RWPE2 (cell line): ENCODE measurements at places on chromosomes 12 and 14.

DNA sequence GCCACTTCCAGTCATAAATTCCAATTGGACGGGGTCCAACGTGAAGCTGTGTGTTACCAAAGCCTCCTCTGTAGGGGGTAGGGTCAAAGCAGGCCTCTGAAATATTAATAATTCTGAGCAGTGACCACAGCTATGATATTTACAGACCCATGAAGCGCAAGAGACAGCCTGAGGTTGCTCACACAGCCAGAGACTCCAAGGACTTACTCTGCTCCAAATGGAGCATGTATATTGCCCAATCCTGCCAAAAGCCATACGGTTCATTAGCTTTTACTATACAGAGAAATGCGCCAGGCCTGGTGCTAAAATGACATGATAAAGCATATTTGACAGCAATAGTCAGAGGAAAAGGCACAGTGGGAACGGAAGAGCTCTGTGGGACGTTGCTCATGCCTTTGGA lies 151.3 kb downstream of the PAH start:
- no peak overlapping the region for H3K4me3 ChIP-seq
- DNase-seq: no peak
- no peaks in the 10 kb centered on the region for H3K4me1 ChIP-seq
- no peaks in the 10 kb centered on the region for H3K36me3 ChIP-seq
- no peaks in the 10 kb centered on the region for H3K27me3 ChIP-seq
- H3K27ac ChIP-seq: no peak overlapping the region

DNA sequence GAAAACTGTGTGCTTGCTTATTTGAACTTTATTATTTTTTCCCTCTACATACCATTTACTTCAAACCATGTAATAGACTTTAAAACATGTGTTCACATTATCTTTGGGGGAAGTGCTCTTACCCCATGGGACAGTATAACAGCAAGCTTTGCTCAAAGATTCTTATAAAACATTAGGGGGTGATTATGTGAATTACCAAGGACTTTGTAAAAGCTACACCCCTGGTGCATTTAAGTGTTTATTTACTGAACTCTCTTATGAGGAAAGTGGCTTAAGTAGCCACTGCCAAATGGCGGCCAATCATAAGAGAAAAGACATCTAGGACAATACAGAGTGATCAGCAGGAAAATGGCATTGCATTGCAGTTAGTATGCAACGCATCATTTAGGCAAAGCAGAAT lies 70.3 kb downstream of the CAPZA3 start:
- no peaks in the 10 kb centered on the region for H3K4me1 ChIP-seq
- DNase-seq: no peak
- H3K27me3 ChIP-seq: no peaks in the 10 kb centered on the region
- H3K36me3 ChIP-seq: no peaks in the 10 kb centered on the region
- H3K4me3 ChIP-seq: no peak overlapping the region

- H3K27ac ChIP-seq: no peak overlapping the region
- H3K27me3 ChIP-seq: no peaks in the 10 kb centered on the region
- no peaks in the 10 kb centered on the region for H3K4me1 ChIP-seq
- no peaks in the 10 kb centered on the region; the same call in 1 of the 2 replicates for H3K36me3 ChIP-seq
Measured at GRCh38 chr14:88815980-88816379, 8.5 kb upstream of the TTC8 start.

DNA sequence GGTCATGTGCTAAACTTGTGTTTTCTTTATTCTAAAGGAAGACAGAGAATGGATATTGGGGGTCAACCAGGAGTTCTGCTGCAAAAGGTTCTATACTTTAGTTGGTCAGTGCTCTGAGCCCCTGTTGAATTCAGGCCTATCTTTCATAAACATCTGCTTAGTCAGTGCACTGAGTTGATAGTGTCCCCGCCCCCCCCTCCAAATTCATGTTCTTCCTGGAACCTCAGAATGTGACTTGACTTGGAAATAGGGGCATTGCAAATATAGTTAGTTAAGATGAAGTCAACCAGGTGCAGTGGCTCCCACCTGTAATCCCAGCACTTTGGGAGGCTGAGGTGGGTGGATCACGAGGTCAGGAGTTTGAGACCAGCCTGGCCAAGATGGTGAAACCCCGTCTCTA lies 23.3 kb downstream of the CHST11 start:
- H3K27me3 ChIP-seq: no peaks in the 10 kb centered on the region
- peak overlapping the region; percentile 40 for H3K27ac ChIP-seq
- no peaks in the 10 kb centered on the region for H3K4me1 ChIP-seq
- no peak for DNase-seq

DNA sequence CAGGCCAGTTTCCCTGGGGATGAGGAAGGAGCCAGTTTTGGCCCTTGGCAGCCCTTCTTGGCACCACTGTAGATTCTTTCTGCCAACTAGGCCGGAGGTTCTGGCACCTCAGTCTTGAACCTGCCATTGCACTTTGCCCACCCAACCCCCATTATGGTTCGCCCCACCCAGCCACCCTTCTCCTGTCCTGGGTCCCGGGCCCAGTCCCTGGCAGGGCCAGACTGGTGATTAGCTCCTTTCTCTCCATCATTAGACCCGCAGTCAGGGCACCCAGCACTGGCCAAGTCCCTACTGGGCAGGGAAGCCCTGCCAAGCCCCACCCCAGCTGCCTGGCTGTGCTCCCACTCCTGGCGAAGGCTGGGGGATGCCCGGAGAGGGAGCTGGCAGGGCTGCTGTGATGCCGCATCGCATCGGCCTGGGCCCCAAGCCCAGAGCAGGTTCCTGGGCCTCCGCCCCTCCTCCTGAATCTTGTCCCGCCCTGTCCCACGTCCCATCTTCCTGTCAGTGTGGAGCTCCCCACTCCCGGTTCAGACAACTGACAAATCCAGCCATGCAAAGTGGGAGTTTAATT lies 9.8 kb downstream of the FAM222A start:
- no peaks in the 10 kb centered on the region for H3K36me3 ChIP-seq
- H3K27me3 ChIP-seq: peaks cover 8% of the 10 kb centered on the region
- no peak overlapping the region for H3K27ac ChIP-seq
- H3K4me3 ChIP-seq: no peak overlapping the region

DNA sequence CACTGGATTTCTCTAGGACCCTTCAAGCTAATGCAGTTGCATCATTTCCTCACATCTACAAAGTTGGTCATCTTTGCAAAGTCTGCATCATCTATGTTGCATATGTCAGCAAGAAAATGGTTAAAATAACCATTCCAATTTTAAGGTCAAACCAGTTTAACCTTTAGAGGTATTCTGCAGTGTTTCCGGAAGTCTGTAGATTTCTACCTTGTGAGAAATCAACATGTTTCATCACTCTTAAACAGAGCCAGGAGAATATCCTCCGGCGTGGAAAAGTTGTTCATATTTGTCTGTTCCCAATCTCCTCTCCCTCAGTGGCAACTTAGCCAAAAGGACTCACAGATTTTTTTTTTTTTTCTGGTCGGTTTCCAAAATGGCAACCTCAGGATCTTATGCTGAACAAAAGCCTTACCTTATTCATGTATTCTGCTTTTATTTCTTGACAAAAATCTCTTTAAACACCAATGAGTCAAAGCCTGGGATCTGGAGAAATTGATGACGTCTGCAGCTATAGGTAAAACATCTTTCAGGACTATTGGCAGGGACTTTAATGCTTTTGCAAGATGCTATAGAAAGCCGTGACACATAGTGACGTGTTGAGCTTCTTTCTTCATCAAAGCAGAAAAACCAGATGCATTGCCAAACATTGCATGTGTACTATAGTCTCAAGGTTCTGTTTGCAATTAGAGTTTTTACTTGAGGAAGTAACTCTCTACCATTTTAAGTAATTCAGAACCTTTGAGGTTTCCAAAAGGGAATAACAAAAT lies 16.0 kb upstream of the CDK17 start:
- peak; percentile 73 for DNase-seq
- H3K27ac ChIP-seq: peak overlapping the region; percentile 89
- H3K27me3 ChIP-seq: no peaks in the 10 kb centered on the region
- H3K36me3 ChIP-seq: peaks cover under 1% of the 10 kb centered on the region; the same call in 1 of the 2 replicates
- H3K4me1 ChIP-seq: peaks cover 40% of the 10 kb centered on the region

GRCh38 chr12:45350861-45351260 lies 135.0 kb downstream of the ANO6 start:
- H3K4me1 ChIP-seq: peaks cover 3% of the 10 kb centered on the region
- H3K27me3 ChIP-seq: no peaks in the 10 kb centered on the region
- no peak overlapping the region for H3K4me3 ChIP-seq

DNA sequence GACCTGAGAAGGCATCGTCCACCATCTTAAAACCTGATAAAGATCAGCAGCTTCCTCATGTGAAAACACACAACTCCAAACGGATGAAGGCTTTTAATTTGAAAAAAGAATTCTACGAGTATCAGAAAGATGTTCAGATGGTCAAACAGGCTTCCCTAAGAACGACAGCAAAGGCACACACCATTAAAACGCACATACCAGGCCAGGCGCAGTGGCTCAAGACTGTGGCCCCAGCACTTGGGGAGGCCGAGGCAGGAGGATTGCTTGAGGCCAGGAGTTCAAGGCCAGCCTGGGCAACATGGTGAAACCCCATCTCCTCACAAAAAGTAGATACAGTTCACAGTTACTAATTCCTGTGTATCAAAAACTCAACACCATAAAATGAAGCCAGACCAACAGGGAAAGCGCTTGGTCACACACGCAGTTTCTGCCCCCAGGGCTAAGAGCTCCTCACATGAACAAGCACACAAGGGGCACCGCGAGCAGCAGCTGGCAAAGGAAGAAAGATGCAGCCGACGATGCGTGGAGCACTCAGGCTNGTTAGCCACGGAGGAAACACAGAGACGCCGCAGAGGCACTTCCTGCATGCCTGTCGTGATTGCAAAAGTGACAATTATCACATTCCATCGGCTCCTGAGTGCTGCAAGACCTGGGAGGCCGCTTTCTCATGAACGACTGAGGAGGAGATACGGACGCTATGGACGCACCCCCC lies 78.0 kb downstream of the NOC4L start:
- H3K36me3 ChIP-seq: no peaks in the 10 kb centered on the region
- no peaks in the 10 kb centered on the region for H3K4me1 ChIP-seq
- no peak for DNase-seq
- H3K4me3 ChIP-seq: no peak overlapping the region
- H3K27me3 ChIP-seq: peaks cover 6% of the 10 kb centered on the region
- H3K27ac ChIP-seq: no peak overlapping the region

DNA sequence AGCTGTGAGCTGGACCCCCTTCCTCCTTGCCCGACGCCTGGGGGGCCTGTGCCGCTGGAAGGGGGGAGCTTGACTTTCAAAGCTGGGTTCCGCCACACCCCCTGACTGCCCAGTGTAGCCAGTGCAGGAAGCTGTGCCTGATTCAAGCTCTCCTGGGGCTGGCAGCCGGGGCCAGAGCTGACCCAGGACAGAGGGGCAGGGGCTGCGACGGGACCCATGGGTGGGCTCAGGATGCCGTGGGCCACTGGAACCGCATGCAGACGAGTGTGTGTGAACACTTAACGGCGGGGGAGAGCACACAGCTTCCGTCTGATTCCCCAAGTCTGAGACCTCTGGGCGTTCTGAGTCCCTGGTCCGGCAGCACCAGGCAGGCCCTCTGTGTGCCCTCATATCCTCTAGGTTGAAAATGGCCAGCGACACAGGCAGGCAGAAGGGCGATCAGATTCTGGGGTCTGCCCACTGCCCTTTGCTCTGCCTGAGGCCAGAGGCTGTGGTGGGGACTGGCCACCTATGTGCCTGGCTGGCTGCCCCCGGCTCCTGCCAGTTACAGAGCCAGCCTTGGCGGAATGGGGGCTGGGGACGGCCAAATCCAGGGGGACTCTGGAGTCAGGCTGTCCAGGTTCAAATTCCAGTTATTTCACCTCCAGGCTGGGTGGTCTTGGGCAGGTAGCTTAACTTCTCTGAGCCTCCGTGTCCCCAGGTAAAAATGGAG lies 54.0 kb downstream of the CYP46A1 start:
- H3K4me1 ChIP-seq: no peaks in the 10 kb centered on the region
- no peaks in the 10 kb centered on the region for H3K27me3 ChIP-seq
- H3K4me3 ChIP-seq: no peak overlapping the region
- no peak overlapping the region for H3K27ac ChIP-seq
